ENCODE measurements at places on chromosomes 6 and 20.

DNA sequence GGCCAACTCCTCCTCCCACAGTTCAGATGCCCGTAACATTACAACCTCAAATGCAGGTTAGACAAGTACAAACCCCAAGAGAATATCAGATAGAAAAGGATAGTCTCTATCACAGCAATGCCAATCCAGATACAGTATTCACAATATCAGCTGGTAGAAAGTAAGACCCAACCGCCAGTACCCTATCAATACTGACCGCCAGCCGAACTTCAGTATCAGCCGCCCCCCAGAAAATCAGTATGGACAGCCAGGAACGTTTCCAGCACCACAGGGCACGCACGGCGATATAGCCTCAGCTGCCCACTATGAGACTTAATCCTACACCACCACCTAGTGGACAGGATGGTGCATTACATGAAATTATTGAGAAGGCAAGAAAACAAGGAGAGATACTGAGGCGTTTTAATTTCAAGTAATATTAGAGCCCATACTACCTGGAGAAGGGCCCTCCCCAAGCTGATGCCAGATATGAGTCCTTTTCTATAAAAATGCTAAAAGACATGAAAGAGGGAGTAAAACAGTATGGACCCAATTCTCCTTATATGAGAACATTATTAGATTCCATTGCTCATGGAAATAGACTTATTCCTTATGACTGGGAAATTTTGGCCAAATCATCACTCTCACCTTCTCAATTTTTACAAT lies 17.6 kb upstream of the EIF2S2 start:
- peak; percentile 74 for DNase-seq

- no peak for DNase-seq
These were observed 68.0 kb upstream of the TFB1M start for GRCh38 chr6:155382338-155382685.

GRCh38 chr6:121856296-121856695 lies 420.9 kb downstream of the GJA1 start:
- no peak for DNase-seq

GRCh38 chr20:58194175-58194791 lies 34.2 kb downstream of the ANKRD60 start:
- peak; percentile 41 for DNase-seq

DNA sequence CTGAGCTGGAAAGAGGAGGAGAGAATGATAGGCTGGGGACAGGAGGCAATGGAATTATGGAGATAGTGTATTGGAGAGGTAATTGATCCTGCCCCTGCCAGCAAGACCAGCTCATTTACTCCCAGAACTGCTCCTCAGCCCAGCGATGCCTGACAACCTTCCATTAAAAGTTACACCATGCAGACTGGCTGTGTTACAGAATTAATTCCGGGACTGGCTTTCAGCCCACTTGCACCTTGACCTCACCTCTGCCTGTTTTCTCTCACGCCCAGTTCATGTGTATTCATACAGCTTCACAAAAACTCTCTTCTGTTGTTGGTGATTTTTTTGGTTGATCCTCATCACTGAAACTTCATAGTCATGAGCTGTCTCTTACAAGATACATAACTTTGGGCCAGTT lies 207.3 kb downstream of the PLCB1 start:
- DNase-seq: no peak

- peak; percentile 32 for DNase-seq
These were observed 8.2 kb downstream of the POU3F2 start for GRCh38 chr6:98842342-98843180.

DNA sequence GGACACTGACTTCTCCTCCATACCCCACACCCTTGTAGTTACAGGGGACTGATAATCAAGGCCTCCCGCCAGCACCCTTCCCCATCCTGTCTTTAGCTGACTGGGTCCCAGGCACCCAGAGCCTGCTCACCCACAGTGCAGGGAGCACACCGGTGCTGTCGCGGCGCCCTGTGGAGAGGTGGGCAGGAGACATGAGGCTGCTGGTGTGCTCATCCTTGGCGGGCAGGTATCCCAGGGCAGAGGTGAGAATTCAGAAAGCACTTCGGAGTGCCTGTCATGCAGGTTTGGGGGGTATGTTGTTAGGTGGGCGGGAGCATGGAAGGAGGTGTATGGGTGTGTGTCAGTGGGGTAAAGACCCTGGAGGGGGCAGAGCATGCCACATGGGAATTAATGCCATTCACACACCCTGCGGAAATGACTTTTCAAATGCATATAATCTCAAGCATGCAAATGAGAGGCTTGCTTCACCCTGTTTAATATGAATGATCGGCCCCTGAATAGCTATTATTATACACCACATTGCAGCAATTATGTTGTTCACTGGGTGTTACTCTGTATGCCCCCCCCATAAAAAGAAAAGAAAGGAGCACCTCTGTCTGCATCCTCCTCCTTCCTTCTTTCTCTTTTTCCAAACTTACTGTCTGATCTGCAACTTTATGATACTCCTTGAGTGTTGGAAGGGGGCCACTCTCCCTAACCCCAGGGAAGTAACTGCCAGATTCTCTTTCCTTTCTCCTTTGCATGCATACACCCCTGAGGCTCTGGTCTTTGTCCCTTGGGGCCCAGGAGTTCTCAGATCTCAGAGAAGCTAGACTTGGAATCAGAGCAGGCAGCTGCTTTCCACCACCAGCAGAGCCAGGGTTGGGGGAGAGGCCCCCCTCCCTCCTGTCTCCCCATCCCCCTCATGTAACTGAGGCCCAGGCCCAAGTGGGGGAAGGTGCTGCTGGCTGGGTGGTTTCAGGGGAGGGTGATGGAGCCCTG lies 16.0 kb downstream of the FOXP4 start:
- DNase-seq: no peak

DNA sequence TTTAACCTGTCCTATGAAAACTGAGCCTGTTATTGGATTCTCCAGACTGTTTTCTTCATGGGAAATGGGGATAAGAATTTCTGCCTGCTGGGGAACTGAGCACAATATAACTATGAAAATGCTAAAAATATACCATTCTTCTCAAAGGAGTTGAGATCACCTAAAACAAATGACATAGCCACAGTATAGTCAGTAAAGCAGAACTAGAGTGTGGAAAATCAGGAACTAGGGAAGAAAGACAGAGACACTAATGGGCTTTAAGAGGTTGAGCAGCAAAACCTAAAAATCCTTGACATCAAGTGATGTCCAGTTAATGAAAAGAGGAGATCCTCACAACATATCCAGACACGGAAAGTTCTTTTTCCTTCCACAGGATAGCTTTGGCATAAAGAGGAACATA lies 215.7 kb upstream of the CST7 start:
- DNase-seq: no peak

DNA sequence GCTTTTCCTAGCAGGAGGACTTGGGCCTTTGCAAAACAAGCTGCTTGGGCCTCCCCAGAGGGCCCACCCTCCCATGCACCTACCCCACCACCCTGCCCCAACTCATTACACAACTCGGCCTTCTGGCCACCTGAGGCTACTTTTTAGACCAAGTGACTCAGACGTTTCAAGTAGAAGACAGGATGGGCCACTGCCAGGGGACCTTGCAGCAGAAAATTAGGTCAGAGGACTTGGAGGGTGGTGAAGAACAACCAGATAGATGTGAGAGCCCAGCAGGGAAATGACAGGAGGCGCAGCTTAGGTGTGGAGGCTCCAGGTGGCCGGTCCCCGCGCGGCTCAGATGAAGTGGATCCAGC lies 1.4 kb downstream of the PPP1R3D start:
- DNase-seq: no peak

DNA sequence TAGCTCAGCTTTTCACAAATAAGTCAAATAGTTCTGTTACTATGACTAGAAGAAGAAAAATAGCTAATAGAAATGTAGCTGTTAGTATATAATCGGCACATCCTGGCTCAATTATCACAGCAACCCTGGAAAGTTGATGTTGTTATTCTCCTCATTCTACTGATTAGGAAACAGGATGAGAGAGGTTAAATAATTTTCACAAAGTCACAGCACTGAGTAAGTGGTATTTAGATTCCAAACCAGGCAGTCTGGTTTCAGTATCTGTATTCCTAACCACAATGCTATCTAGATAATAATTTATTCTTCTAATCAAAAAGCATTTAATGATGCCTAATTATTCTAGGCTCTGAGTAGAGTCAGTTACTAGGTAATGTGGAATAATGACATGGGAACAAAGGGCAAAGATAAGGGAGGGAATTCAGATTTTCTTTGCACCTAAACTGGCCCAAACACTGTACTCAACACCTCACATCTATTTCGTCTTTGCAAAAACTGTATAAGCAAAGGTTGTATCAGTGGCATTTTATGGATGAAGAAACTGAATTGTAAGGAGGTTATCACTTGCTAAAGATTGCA lies 51.3 kb downstream of the PDE7B start:
- no peak for DNase-seq

GRCh38 chr6:168835991-168836390 lies 395.0 kb downstream of the SMOC2 start:
- DNase-seq: no peak

- no peak for DNase-seq
These were observed 201.3 kb downstream of the SYNE1 start for GRCh38 chr6:152435816-152436215.

- no peak for DNase-seq
These were observed 11.9 kb downstream of the SLX4IP start for GRCh38 chr20:10447028-10447427.

GRCh38 chr6:150670311-150670710 lies 70.6 kb downstream of the PLEKHG1 start:
- no peak for DNase-seq

GRCh38 chr20:40706977-40707582 lies 18.0 kb upstream of the MAFB start:
- DNase-seq: no peak

- DNase-seq: no peak
These were observed 232.5 kb upstream of the SYNDIG1 start for GRCh38 chr20:24236963-24237362.

DNA sequence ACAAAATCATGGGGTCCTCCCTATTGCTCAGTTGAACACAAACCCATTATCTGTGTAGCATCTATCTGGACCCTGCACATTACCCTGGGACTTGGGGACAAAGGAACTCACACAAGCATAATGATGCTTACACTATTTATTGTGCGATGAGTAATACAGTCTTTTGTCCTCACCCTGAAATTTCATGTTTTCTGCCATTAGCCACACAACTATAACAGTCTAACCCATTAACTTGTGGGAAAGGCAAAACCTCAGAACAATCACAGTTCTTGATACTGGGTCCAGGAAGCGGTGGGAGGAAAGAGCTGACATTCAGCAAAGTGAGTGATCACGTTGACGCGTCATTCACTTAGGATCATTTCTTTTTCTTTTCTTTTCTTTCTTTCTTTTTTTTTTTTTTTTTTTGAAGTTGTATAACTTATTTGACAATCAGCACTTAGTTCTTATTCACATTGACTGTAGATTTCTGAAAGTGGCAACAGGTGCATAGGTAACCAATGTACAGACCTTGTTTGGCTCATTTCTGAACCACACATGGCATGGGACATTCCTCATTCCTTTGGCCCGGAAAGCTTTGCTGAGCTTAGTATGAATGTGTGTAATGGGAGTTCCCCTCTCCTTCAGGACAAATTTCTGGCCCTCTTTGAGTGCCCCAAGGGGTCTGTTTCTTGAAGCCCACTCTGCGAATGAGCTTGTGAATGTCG lies 94.8 kb upstream of the CNKSR3 start:
- DNase-seq: no peak

All from posterior cingulate gyrus (tissue), 11 donors.